ENCODE measurements at places on chromosomes 4 and X.
A peak's percentile ranks its signal among the peaks of the same experiment; 100 is the strongest.

- no peak for DNase-seq
These were observed 21.3 kb downstream of the SHROOM2 start for GRCh38 chrX:9807355-9808182.

GRCh38 chr4:689723-690122 lies 772 bp upstream of the SLC49A3 start:
- no peak for DNase-seq

DNA sequence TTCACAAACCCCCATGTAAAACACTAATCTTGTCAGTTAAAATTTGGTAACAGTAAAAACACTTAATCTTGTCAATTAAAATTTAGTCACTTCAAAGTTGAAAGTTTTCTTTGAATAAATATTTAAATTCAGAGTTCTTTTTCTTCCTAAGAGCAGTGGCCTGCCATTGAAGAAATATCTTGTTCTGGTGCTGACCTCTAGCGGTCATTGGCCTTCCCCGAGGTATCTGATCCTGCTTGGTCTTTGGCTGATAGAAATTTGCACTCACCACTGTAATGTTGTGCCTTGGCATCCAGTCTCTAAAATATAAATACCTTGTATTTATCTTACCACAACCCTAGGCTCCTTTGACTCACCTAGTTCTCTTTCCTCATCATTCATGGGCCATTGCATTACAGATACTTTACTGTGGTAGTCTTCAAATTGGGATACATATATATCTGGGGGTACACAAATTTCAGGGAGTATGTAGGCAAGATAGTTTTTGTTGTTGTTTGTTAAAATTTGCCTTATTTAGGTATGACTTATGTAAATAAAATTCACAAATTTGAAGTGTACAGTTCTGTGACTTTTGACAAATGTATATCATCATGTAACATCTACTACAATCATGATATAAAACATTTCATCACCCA lies 6.7 kb upstream of the ART3 start:
- peak; percentile 40 for DNase-seq

DNA sequence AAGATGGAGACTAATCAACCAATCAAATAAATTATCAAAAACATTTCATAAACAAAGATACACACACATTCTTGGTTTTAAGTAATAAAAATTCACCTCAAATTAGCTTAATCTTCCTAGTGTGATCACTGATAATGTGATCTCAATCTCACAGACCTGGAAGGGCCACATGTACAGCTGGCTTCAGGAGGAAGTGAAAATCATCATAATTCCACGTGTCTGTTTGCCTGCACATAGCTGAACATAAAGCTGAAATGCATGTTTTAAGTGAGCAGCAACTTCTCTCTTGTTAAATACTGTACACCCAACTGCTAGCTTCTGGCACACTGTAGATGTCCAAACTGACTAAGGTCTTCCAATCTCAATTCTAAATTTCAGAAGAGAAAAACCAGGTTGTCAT lies 53.8 kb downstream of the ARHGAP6 start:
- no peak for DNase-seq

DNA sequence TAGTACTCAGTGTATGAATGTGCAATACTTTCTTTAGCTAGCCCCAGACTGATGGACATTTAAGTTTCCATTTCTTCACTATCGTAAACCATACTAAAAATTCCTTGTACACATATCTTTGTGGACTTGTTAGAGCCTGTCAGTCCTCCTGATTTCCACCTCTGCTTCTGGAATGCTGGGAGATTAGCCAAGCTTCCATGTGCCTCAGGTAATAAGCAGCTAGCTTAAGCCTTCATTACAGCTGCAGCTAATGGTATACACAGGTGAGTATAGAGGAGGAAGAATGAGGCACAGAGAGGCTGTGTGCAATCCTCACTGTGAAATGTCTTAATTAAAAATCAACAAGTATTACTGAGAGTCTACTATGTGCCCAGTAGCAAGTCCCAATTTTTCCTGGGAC lies 9.8 kb downstream of the SMIM9 start:
- no peak for DNase-seq

- DNase-seq: no peak
These were observed 150.6 kb downstream of the GPM6A start for GRCh38 chr4:175661437-175661836.

DNA sequence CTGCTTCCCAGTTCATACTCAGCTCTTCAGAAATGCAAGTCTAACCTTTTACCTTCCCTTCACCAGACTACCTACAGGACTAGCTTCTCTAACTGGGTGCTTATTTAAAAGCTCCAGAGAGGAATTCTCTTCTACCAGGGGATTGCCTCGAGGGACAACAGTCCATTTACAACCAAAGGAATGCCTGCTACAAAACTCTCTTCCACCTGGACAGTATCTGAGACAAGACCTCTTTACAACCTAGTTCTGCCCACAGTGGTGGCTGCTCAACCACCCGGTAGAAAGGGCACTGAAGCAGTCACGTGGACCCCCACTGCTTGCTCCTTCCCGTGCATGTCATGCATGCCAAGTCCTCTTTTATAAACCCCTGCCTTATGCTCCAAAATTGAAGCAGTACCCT lies 158.1 kb upstream of the ANXA10 start:
- no peak for DNase-seq

GRCh38 chr4:173529477-173530325 lies at the start of gene HAND2:
Gene HAND2, minus strand, starts transcription at chr4:173530229. Its CDS starts 940 bp downstream, at chr4:173529289.
- no peak for DNase-seq

- no peak for DNase-seq
These were observed 173.9 kb downstream of the MGST2 start for GRCh38 chr4:139839403-139840031.

DNA sequence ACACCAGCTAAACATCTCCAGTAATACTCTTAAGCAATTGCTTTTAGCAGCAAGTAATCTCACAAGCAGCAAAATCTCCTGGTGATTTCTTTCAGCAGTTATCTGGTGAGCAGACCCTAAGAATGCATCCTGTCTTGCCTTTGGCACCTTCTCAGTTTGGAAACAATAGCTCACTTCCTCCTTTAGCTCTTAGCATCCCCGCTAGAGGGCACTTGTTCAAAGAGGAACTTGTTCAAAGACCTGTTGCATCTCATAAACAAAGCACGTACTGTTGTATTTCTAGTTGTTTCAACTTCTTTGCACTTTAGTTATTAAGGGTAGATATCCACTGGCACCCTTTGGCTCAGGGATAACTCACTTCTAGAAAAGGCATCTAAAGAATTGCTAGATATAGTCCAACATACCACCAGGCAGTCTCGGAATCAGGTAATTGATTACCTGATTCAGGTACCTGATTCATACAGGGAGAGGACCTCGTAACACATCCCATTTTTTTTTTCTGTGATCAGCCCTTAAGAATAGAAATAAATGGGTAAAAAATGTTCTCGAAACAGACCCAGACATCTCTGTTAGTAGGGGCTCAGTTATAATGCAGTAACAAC lies 81.9 kb upstream of the QRFPR start:
- peak; percentile 30 for DNase-seq

- DNase-seq: no peak
These were observed 626 bp downstream of the YTHDC1 start for GRCh38 chr4:68349279-68349648.
